ENCODE measurements at places on chromosomes 2 and 18.

DNA sequence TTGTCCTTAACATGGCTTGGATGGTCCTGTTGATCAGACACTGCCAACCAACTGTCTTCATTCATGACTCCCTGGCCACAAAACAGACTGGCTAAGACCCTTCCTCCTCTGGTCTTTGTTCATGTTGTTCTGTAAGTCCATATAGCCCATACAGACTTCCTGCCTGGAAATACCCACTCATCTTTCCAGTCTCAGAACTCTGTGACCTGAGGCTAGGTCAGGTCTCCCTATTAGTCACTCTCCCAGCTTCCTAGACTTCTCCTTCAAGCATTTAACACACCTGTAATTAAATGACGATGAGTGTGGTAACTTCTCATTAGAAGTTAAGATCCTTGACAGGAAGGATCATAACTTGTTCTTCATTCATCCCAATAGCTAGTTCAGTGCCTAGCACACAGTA, 56.3 kb downstream of the CCDC93 start:
- no peak for DNase-seq

DNA sequence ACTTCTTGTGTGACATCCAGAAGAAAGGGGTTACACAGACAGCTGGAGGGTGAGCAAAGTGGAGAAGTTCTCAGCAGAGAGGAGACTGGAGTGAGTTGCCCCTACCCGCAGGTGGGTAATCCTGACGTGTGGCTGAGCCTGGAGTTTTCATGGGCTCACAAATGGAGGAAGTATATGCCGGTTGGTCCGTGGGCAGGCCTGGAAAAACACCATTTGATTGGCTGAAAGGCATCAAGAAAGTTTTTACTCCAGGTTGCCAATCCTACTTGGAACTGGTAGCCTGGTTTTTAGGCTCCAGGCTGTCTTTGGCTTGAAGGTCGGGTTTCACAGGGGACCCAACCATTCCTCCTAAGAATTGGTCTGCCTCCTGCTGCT, 1177.4 kb upstream of the LRRTM1 start:
- no peak for DNase-seq

- DNase-seq: no peak
Observed at GRCh38 chr2:54396107-54396506, 60.0 kb upstream of the SPTBN1 start.

- no peak for DNase-seq
Observed at GRCh38 chr2:57479981-57480380, 566.6 kb upstream of the VRK2 start.

GRCh38 chr2:16172324-16173175, 232.2 kb downstream of the MYCN start:
- DNase-seq: no peak

GRCh38 chr18:61635901-61636528, 256.8 kb downstream of the RNF152 start:
- peak; percentile 30 for DNase-seq

DNA sequence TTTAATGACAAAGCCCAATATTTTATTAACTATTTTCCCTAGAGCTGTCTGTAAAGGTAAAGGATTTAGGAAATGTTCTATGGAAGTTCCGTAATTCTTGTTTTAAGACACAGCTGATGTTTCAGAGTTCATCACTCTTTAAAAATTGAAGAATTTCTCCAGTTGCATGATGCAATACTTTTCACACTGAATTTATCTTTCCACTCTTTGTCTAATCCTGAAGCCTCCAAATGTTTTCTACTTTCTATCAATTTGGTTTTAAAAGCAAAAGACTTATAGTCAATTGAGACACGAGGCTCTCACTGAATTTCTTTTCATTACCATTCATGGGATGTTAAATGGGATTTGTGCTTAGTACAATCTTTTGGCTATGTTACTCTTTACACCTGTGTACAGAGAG, 223.2 kb downstream of the TDRD15 start:
- no peak for DNase-seq

DNA sequence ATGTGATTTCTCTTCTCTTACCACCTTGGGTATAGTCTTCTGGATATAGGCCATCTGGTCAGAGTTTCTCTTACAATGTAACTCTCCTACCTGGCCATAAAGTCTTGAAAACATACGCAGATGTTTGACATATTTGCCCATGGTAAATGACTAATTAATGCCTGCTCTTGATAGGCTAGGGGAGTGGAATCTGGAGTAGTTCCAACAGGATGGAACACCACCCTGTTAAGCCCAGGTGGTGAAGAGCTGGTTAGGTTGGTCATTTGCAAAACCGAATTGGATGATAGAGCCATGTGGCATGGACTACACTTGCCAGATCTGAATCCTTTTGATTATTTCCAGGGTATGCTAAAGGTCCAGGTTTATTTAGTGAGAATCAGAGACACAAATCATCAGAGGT, 36.5 kb downstream of the HADHB start:
- DNase-seq: no peak

- no peak for DNase-seq
Observed at GRCh38 chr2:203623096-203623495, 83.3 kb upstream of the CD28 start.

DNA sequence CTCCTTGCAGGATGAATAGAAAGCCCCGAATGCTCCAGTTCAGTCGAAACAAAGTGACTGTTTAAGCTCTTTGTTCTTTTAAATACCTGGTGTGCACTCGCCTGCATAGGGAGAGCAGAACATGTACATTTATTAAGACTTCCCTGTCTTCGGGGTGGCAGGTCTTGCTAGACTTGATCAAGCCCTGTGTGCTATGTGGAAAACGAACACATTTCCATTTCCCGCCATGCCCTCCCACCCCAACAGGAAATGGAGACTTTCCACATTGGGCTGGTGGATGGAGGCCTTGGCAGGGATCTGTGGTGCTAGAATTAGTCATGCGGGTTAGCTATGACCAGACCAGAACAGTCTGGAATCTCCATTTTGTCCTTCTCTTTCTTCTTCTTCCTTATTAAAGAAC, 321.0 kb upstream of the THSD7B start:
- no peak for DNase-seq

DNA sequence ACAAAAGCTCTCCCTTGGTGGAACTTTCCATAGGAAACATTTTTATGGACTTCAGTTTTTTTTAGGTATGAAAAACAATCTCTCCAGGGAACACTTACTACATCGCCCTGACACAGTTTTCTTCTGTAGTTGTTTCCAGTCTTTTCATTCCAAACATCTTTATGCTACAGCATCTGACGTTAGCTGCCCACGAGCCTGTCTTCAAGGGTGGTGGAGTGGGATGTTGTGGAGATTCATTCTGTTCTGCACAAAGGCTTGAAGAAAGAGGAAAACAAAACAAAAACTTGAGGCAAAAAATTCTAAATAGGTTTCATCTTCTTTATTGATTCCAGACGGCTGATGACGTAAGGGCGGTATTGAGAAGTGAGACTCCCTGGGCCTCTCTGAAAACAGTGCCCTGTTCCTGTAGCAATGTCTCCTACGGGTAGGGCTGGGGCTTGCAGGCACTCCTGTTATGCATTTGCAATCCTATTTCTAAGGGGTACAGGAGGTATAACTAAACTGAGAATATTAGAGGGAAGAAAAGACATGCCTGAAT, 375.0 kb downstream of the RNF144A start:
- DNase-seq: no peak

GRCh38 chr18:47480166-47480565, 228.7 kb upstream of the SKOR2 start:
- no peak for DNase-seq

DNA sequence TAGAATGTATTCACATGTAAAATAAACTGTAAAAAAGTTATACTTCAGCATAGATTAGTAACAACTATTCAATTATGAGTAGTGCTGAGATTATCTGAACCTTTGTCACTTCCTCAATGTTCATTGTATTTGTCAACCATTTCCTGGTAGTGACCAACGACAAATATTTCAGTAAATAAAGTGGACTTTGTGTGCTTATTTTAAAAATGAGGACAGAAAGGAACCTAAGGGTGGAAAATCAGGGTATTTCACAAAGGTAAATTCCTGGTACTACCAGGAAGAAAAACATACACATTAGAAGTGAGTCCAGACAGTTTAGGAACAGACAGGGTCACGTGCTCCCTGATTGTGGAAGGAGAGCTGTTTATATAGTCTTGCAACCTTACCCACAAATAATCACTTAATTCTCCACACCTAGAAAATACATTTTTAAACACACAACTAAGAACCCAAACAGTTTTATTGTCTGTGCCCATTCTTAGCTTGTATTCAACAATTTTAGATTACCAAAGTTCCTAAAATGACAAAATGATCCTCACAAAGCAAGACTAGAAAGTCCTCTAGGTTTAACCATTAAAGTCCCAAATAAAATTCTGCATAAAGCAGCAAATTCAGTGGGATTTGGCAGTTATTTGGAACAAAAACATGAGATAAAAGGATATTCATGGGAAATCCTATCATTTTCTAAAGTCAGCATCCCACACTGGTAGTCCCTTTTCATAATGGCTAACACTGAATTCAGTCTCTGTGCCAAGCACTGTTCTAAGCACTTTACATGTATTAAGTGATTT, 28.2 kb downstream of the PELI1 start:
- DNase-seq: no peak

- DNase-seq: no peak
Observed at GRCh38 chr2:62205554-62205953, 9.6 kb downstream of the B3GNT2 start.

- no peak for DNase-seq
Observed at GRCh38 chr18:27763936-27764335, 413.0 kb downstream of the CDH2 start.

- no peak for DNase-seq
Observed at GRCh38 chr2:200411831-200412230, 98.0 kb downstream of the KCTD18 start.

DNA sequence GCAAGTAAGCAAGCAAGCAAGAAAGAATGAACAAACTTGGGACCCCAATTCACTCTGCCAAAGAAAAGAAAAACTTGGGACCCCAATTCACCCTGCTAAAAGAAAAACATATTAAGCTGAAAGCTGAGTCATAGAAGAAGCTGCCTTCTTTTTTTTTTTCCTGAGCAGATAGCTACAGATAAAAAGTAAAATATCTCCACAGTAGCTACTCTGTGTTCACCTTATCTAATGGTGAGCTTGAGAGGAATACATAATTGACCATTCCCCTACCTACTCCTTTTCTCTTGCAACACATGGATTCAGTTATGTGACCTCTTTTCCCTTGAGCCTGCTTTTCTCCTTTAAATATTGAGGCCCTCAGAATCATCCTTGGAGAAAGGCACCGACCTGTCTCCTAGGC, 63.0 kb downstream of the MCFD2 start:
- DNase-seq: no peak

- no peak for DNase-seq
Observed at GRCh38 chr2:176392249-176392648, 123.0 kb downstream of the MTX2 start.

DNA sequence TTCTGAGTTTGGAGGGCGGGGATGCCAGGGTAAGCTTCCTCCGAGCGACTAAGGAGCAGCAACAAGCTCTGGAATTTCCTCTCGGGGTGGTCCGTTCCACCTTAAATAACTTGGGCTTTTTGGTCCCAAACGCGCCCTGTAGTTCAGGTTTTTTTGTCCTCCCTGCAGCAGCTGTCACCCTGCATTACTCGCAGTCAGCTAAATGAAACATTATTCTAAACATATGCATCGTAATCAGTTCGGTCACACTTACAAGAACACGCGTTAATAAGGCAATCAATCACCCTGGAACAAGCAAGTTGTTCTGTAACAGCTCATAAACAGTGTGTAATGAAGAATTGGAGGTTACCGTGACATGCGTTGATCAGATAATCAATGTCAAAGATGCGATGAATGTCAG, 8.3 kb downstream of the EVX2 start:
- DNase-seq: no peak

DNA sequence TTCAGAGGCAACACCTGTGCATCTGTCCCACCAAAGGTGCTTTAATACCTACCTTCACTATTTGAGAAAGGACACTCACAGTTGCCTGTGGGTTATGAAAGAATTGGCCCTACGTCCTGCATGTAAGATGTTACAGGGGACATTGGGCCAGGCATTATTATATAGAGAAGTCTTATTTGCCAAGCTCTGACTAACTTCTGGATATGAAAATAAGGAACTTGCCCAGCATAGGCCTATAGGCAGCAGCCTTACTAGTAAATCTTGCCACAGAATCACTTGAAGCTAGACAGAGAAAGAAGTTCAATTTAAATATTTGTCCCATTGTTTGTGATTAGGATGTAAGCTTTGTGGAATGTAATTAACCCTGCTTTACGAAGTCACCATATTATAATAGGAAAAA, 41.7 kb downstream of the NLRC4 start:
- DNase-seq: no peak

DNA sequence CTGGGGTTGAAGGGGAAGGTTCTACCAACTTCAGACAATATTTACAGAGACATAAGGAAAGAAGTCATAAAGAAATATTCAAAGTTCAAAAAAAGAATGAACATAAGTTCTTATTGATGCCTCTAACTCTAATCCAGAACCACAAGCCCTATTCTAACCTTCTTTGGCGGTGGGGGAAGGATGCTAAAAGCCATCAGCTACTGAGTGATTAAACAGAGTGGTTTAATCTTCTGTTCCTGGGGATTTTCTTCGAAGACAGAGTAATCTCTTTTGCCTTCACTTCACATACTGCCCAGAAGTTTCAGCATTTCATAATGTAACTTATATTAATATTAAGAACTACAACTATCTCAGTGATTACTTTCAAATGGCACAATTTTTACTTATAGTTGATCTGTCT, 51.2 kb upstream of the TXNDC2 start:
- DNase-seq: no peak

GRCh38 chr2:96143231-96143847, 1.9 kb downstream of the DUSP2 start:
- DNase-seq: peak; percentile 36

DNA sequence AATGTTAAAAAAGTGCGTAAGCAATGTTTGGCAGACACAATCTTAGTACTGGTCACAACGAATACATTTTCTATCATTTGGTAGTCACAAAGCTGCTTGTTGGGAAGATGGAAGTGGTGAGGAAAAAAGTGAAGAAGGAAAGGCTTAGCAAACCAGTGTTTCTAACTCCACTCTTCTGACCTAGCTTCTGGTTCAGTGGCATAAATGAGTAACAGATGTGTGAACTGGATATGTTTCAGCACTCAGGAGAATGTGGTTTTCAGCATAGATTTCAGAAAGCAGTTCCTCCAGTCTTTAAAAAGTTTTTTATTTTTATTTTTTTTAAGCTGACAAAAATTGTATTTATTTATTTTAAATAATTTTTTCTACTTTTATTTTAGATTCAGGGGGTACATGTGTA, 357.1 kb downstream of the CPS1 start:
- DNase-seq: no peak

DNA sequence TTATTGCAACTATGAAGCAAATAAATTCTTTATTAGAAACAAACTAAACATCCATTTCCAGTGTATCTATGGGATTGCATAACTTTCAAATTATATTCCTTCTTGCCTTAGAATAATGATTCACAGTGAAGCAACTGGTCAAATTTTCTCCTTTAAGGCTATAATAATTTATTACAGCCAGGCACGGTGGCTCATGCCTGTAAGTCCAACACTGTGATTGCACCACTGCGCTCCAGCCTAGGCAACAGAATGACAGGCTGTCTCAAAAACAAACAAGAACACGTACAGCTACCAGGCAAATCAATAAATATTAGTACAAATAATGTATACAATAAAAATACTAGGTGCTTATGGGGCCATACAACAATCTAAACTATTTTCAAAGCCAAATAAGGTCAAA, 1416.2 kb downstream of the LRP1B start:
- DNase-seq: no peak
